ENCODE measurements at places on chromosomes 7 and 10.

GRCh38 chr10:5343561-5343960, 21.2 kb upstream of the UCN3 start:
- DNase-seq, result no peak

- no peak for DNase-seq
These were observed 108.5 kb downstream of the KCNMA1 start for GRCh38 chr10:77529050-77529576.

DNA sequence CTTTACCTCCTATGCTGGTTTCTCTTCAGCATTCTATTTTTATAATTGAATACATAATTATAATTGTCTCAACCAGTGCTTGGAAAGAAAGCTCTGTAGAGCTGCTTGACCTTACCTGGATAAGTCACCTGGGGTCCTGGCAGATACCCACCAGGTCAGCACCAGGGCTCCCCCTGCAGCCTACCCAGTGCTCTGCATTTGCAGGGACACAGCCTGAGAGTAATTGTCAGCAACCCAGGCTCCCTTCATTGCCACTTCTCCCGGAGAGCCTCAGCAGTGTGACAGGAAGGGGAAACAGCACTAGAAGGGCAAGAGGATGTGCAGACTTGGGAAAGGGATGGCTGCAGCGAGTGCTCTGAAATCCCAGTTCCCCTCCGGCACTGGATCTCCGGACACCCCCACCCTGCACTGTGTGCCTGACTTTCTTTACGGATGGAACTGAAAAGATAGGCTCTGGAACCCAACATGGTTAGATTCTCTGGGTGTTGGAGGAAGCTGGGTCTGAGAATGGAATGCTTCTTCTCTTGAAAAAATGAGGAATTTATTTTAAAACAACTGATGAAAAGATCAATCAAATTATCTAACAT, 11.4 kb upstream of the PAX4 start:
- no peak for DNase-seq

- DNase-seq, result no peak
These were observed 371.6 kb upstream of the MKI67 start for GRCh38 chr10:128497660-128498377.

- DNase-seq, result no peak
These were observed 491.0 kb downstream of the LRMDA start for GRCh38 chr10:75922435-75922834.

DNA sequence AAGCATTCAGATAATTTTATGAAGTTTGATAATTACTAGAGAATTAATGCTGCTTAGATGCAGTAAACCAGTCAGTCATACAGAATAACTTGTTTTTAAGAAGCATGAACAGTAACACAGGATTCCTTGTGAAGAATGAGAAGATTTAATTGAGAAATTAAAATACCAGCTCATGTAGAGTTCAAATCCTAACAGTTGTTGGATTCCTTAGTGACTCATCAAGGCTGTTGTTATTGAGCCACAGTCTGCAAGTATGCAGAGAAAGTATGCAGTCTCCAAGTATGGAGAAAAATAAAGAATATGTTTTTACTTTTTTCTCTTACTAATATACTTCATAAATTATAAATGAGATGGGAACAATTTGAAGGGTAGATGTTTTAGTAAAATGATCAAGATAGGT, 30.2 kb upstream of the CYP26C1 start:
- peak; percentile 23 for DNase-seq

- DNase-seq, result no peak
These were observed 49.8 kb downstream of the POU6F2 start for GRCh38 chr7:39027491-39027890.

- no peak for DNase-seq
These were observed 222.0 kb downstream of the MAD1L1 start for GRCh38 chr7:2010551-2011265.

- peak; percentile 17 for DNase-seq
These were observed 39.1 kb downstream of the GOLGA7B start for GRCh38 chr10:97888641-97889262.

All from HS-27A (cell line).